Heart right ventricle (tissue), 16 donors: ENCODE measurements at places on chromosomes 3 and 15. TPM values are rescaled to one million over a fixed set of nuclear protein-coding genes. Genes with fewer than 3 reads are reported as not detected.

GRCh38 chr3:186849374-186849975 is 7.0 kb downstream of the ADIPOQ start:
- no peak for DNase-seq

DNA sequence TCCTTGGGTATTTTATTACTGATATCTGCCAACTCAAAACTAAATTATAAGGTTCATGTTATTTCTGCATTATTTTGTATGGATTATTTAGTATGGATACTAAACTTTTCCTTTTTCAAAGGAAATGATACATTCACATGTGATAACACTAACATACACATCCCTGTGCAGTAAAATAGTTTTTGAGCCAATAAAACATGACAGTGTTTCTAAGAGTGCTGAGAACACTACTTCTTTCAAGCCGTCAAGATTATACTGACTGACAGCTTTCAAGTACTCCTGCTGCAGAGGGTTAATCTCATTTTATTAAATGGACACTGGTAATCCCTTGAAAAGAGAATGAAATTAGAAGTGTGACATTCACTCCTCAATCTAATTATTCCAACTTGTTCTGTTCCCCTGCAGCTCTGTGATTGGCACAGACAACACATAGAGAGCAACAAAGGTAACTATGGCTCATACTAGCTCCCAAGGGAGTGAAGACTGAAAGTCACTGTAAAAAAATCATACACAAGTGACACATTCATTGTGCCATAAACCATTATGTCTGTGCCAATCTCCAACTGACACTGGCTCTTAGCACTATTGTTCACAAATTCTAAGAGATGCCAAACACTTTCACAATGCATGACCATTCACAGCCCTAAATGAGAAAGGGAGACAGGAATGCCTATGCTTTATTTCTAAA is 468.6 kb downstream of the SHQ1 start:
- DNase-seq, result no peak

Gene ZMYND10
- total RNA-seq, result not detected

- DNase-seq, result no peak
These were observed 32.5 kb downstream of the DMXL2 start for GRCh38 chr15:51589881-51590568.

DNA sequence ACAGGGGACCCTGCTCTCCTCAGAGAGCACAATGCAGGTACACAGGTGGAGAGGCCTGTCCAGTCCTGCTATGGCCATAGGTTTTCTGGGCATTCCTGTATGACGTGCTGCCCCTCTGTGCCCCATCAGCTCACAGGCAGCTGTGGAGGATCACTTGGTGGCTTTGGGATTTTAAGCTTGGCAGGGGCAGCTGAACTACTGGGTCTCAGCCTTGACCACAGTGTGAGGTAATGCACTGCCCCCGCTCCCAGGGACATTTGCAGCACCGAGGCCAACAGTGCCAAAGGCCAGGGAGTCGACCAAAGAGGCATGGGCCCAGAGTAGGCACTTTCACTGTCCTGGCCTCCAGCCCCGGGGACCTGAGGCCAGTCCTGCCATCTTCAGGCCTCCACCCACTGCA is 46.2 kb downstream of the ZDHHC3 start:
- no peak for DNase-seq

DNA sequence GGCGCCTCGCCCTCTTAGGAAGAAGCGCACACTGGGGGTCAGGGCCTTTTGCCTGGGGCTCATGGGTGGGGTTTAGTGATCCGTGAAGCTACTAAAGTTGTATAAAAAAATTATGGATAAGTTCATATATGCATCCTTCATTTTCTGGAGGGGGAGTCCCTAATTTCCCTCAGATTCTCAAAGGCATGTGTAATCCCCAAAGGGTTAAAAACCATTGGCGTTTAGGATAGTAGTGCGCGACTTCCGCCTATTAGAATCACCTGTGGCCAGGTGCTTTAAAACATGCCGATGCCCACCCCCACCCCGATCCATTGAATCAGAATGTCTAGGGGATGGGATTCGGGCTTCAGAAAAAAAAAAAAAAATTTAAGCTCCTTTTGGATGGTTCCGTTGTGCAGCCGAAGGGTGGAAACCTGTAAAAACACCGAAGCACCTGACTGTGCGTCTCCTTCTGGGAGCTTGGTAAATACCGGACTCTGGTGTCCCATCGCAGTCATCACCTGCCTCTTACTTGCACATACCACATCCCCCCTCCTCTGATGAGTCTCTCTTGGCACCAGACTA is 570 bp downstream of the APH1B start:
- no peak for DNase-seq

- no peak for DNase-seq
These were observed 29.0 kb downstream of the NME9 start for GRCh38 chr3:138300647-138301046.

Gene FES
- 11.3 TPM for total RNA-seq

GRCh38 chr3:157103280-157103679 is 56.7 kb downstream of the CCNL1 start:
- no peak for DNase-seq

- DNase-seq, result no peak
These were observed 34.0 kb downstream of the DZIP3 start for GRCh38 chr3:108623504-108623903.

Gene TM4SF1
- 73.6 TPM for total RNA-seq

DNA sequence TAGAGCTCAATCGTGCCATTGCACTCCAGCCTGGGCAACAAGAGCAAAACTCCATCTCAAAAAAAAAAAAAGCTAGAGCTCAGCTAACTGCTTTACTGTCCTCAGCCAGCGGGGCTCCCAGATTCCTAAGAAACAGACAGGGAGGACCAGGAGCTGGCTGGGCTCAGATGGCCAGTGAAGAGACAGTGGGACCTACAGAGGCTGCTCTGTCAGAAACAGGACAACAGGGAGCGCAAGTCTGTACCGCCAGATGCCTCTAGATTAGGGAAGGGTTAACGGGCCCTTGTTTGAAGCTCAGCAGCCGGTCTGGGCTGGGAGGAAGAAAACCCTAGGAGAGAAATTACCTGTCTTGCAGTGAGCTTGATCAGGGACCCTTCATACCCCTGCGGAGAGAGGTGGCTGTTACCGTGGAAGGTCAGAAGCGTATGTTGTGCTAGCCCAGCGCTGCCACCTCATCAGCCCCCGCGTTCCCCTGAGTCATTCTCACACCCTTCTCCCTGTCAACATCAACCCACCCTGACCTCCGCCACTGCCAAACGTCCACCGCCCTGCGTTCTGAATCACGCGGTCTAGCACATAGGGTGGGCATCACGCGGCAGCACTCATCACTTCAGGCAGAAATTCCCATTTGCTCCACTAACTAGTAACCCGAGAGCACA is 25.3 kb downstream of the RBPMS2 start:
- peak; percentile 37 for DNase-seq

Gene SNTN
- total RNA-seq, result not detected

Gene SCN5A
- total RNA-seq, result 173 TPM

DNA sequence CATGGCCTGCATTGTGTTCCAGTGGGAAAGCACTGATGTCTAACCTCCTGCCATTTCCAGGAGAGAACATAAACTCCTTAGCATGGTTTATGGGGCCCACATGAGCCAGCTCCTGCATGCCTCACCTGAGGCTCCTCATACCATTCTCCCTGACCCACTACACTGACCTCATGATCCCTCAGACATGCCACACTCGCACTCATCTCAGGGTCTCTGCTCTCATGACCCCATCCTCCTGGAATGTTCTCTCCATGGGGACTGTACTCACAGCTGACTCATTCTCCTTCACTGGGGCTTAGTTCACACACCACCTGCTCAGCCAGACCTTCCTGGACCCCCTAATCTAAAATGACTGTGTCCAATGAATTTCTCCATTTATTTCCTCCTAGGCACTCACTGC is 4.0 kb upstream of the LMCD1 start:
- no peak for DNase-seq

Gene SH2D7
- total RNA-seq, result not detected

GRCh38 chr15:91839867-91840266 is 13.6 kb upstream of the SLCO3A1 start:
- DNase-seq, result no peak

Gene MESP1
- total RNA-seq, result 2.9 TPM

GRCh38 chr3:130712718-130713423 is 33.8 kb downstream of the PIK3R4 start:
- DNase-seq, result no peak

DNA sequence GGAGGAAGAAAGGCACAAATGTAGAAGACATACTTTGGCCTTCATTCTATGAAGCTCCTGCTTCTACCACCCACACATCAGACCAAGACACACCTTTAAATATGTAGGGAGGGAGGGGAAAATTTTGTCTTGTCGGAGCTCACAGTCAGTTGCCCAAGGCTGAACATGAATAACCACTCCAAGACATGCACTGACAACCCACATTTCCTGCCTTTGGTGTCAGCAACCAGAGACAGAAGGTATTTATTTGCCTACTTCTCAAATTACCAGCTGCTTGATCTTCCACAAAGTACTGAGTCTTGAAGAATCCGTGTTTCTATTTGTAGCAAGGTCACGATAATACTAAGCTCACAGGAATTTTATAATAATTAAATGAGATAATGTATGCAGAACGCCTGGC is 169.7 kb downstream of the KCNMB2 start:
- no peak for DNase-seq

DNA sequence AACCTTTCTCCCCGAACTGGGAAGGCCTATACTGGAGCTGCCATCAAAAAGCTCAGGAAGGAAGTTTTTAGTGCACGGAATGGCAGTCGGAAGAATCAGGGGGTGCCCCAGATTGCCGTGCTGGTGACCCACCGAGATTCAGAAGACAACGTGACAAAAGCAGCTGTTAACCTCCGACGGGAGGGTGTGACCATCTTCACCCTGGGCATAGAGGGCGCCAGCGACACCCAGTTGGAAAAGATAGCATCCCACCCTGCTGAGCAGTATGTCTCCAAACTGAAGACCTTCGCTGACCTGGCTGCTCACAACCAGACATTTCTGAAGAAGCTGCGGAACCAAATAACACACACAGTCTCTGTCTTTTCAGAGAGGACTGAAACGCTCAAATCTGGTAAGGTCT is 48.2 kb downstream of the COL6A6 start:
- no peak for DNase-seq

- no peak for DNase-seq
These were observed 278.4 kb downstream of the OCA2 start for GRCh38 chr15:27820722-27821121.

Gene SNURF
- total RNA-seq, result 42.8 TPM

DNA sequence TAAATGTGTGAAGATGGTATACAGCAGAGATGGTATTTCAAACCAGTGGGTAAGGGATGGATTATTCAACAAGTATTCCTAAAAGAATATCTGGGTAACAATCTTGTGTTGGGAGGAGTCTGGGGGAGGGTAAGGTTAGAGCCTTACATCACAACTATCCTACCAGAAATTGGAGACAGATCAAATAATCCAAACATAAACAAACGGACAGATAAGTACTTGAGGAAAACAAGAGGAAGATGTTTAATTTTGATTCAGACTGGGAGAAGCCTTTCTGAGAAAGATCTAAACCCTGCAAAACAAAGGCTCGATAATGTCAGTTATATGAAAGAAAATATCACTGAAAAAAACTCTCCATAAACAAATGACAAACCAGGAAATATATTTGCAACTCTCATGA is 77.9 kb downstream of the SLC9A9 start:
- no peak for DNase-seq

- DNase-seq, result no peak
These were observed 148.6 kb downstream of the IMPG2 start for GRCh38 chr3:101171681-101172191.

Gene DET1
- total RNA-seq, result 7.4 TPM

DNA sequence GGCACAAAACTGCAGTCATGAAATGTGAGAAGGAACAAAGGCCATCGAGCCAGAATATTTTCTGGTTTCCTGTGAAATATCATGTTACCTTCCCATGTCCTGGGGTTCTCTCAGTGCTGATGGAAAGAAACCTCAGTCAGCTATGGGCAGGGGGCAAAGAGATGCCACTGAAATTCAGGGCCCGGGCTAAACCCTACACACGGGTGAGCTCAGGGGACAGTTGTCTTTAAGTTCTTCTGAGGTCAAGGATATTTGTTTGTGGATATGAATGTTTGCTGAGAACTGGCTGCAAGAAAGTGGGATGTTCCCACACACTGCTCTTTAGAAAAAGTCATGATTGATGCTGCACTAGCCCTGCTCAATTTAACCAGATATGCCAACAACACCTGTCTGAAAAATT is 187.2 kb downstream of the MEX3B start:
- DNase-seq, result no peak

DNA sequence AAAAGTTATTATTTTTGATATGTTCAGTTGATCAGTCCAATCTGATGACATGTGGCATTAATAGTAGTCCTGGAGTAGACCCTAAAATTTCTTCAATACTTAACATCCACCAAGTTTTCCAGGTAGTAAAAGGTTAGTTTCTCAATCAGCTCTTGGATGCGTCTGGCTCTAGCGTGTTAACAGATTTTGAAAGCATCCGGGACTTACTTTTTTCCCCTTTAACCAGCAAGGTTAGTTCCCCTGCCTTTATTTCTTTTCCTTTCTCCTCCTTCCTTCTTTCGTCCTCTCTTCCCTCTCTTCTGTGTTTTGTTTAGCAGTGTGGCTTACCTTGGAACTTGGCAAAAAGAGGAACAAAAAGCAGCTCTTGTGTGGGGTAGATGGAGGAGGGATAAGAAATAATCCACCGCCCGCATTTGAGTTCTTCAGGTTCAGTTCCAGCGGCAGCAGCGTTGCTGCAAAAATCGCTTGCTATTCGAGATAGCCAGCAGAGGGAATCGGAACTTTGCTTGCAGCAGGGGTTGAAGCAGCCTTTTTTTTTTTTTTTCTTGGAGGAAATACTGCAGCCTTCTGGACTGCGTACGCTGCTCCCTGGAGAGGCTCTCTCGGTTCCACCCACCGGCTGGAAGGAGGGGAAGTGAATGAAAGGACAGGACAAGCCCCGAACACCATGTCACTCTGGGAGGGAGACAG is at the start of gene RBMS3:
TSS of gene RBMS3 (plus strand) at position 668 of the 690 bp plus-strand sequence.
- DNase-seq, result peak; percentile 84

DNA sequence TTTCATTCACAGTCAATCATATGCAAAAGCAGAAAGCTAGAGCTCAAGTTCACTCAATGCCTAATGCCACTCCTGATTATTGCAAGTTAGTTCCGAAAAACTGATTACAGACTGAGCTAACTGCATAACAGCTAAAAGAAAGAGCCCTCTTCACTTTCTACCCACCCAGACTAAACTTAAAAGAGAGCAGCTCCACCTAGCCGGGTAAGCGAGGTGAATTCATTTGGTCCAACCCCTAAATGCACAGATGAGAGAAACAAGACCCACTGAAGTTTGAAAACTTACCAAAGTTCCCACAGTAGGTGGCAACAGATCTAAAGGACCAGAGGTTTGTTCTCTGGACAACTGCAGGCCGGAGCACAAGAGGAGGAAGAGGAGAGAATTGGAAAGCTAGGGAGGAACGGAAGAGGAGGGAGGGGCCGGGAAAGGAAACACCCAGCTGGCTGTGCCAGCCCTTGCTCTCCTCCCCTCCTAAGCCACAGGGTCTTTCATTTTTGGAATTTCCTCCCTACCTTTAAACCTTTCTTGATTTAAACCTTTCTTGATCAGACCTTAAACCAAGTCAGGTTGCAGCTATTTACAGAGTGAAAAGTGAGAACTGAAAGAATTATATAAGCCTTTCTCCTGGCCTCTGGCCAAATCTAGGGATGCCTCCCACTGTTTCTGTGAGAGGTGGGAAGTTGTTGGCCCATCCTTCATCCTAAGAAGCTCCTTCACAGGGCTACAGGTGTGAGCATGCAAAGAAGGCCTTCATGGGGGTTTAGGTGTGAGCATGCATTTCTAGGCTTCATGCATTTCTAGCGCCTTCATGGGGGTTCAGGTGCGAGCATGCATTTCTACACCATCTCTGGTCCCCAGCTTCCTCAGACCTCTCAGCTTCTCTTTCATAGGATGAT is 114.7 kb upstream of the LMOD3 start:
- peak; percentile 20 for DNase-seq
